ENCODE measurements at places on chromosomes 1 and 21. TPM values are rescaled to one million over a fixed set of nuclear protein-coding genes. Genes with fewer than 3 reads are reported as not detected.

The ARHGEF10L gene
- total RNA-seq: 0.48 TPM

The LMX1A gene
- total RNA-seq: not detected

The PTPRF gene
- 1.8 TPM for total RNA-seq

The DCAF6 gene
- total RNA-seq: 28.5 TPM

The TMEM240 gene
- 1.9 TPM for total RNA-seq

The C21orf58 gene
- 50.1 TPM for total RNA-seq

The FLG2 gene
- not detected for total RNA-seq

The SDC3 gene
- total RNA-seq: 0.51 TPM

The HMCN1 gene
- total RNA-seq: 0.55 TPM

The SPATA46 gene
- total RNA-seq: not detected

The CD244 gene
- 7.8 TPM for total RNA-seq

The MROH9 gene
- total RNA-seq: not detected

The BNIPL gene
- 4.1 TPM for total RNA-seq

The ADGRL4 gene
- total RNA-seq: not detected

The DCST1 gene
- total RNA-seq: not detected

DNA sequence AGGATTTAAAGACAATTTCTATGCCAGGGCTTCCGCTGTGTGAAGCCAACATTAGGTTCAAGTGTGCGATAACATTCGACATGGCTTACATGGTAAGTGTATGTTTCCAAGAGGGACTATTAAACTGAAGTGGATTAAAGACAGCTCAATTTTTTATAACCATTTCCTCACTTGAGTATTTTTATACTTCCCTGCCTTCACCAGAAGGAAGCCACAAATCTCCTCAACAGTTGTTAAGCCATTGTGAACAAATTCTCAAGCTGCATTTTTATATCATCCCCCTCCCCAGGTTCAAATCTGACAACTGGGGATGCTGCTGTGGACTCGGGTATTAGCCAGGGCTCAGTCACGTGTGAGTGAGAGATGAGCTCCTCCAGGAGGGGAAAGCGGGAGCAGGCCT, 116.3 kb downstream of the RHOU start:
- no peak for DNase-seq
- peaks cover 10% of the 10 kb centered on the region for H3K27me3 ChIP-seq
- peaks cover 7% of the 10 kb centered on the region for H3K4me1 ChIP-seq
- no peak overlapping the region for H3K4me3 ChIP-seq
- no peak overlapping the region for H3K27ac ChIP-seq

DNA sequence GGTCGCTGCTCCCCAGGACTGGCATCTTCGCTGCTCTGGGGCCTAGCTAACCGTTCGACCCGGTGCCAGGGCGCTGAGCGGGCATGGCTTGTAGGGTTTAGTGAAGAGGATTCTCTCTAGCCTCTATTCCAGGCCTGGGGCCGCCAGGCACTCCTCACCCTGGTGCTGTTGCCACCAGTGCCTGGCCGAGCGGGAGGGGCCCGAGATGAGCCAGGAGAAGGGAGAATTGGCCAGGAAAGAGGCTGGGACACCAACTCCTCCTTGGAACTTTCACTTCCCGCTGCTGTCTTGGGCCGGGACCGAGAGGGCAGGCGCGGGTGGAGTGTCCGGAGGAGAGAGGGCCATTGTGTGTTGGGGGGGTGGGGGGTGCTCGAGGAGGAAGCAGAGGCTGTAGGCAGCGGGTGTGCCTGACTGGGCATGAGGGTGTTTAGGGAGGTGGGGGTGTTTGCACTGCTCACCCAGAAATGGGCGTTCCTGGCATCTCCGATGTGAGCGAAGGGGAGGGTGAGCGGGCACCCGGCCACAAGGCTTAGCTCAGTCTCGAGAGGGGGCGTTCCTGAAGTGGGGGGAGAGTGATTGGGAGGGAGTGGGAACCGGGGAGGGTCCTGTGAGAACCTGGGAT, 772 bp downstream of the ADAM15 start:
- H3K4me1 ChIP-seq: peaks cover 23% of the 10 kb centered on the region
- H3K27me3 ChIP-seq: no peaks in the 10 kb centered on the region
- peaks cover 1% of the 10 kb centered on the region for H3K36me3 ChIP-seq
- DNase-seq: peak; percentile 62
- H3K4me3 ChIP-seq: peak overlapping the region; percentile 88

- peaks cover 17% of the 10 kb centered on the region for H3K36me3 ChIP-seq
- H3K27ac ChIP-seq: no peak overlapping the region
- H3K4me3 ChIP-seq: no peak overlapping the region
- DNase-seq: no peak
- H3K27me3 ChIP-seq: no peaks in the 10 kb centered on the region
These were observed 12.4 kb downstream of the SKI start for GRCh38 chr1:2240270-2241156.

- peaks cover 13% of the 10 kb centered on the region for H3K27me3 ChIP-seq
- H3K36me3 ChIP-seq: peaks cover 2% of the 10 kb centered on the region
- no peak for DNase-seq
- H3K4me3 ChIP-seq: no peak overlapping the region
- no peaks in the 10 kb centered on the region for H3K4me1 ChIP-seq
- no peak overlapping the region for H3K27ac ChIP-seq
These were observed 61.1 kb upstream of the FBXO28 start for GRCh38 chr1:224052772-224053171.

GRCh38 chr1:151596166-151596953, 15.5 kb upstream of the SNX27 start:
- H3K4me3 ChIP-seq: no peak overlapping the region
- peaks cover 8% of the 10 kb centered on the region for H3K4me1 ChIP-seq
- DNase-seq: no peak

DNA sequence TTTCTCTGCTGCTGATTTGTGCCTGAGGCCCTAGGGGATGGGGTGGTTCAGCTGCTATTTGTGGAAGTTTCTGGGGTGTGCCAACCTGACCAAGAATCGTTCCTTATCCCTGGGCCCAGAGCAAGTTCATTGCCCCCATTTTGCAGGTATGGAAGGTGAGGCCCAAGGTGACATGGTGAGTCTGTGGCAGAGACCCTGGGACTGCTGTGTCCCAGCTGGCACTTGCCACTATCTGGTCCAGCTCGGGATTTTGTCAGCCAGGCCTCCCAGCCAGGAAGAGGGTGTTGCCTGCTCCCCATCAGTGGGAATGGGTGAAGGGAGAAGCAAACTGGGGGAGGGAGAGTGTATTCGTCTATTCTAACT, 18.9 kb upstream of the LRP8 start:
- no peaks in the 10 kb centered on the region for H3K27me3 ChIP-seq
- no peak overlapping the region for H3K27ac ChIP-seq
- H3K36me3 ChIP-seq: no peaks in the 10 kb centered on the region
- no peak overlapping the region for H3K4me3 ChIP-seq
- DNase-seq: no peak
- H3K4me1 ChIP-seq: no peaks in the 10 kb centered on the region

DNA sequence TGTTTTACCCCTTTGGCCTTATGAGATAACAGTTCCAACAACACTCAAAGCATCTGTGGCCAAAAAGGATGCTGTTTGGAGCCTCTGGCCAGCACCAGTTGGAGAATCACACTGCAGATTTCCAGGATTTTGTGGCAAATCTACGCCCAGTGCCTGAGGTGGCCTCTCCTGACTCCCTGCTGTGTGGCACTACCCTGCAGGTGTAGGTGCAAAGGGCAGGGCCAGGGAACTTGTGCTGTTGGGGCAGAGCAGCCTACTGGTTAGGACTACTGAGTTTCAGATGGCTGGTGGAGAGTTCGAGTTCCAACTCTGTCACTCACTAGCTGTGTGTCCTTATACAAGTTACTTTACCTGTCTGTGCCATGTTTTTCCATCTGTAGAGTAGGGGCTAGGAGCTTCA, 170.5 kb downstream of the PTPRU start:
- no peak for DNase-seq
- no peak overlapping the region for H3K4me3 ChIP-seq
- H3K27ac ChIP-seq: no peak overlapping the region
- no peaks in the 10 kb centered on the region for H3K4me1 ChIP-seq
- no peaks in the 10 kb centered on the region for H3K36me3 ChIP-seq
- H3K27me3 ChIP-seq: peaks cover 8% of the 10 kb centered on the region

- DNase-seq: no peak
- peak overlapping the region; percentile 44 for H3K4me3 ChIP-seq
- H3K4me1 ChIP-seq: peaks cover 60% of the 10 kb centered on the region
- peak overlapping the region; percentile 77 for H3K27ac ChIP-seq
- peaks cover 5% of the 10 kb centered on the region for H3K27me3 ChIP-seq
These were observed 16.1 kb downstream of the FASLG start for GRCh38 chr1:172674831-172675613.

DNA sequence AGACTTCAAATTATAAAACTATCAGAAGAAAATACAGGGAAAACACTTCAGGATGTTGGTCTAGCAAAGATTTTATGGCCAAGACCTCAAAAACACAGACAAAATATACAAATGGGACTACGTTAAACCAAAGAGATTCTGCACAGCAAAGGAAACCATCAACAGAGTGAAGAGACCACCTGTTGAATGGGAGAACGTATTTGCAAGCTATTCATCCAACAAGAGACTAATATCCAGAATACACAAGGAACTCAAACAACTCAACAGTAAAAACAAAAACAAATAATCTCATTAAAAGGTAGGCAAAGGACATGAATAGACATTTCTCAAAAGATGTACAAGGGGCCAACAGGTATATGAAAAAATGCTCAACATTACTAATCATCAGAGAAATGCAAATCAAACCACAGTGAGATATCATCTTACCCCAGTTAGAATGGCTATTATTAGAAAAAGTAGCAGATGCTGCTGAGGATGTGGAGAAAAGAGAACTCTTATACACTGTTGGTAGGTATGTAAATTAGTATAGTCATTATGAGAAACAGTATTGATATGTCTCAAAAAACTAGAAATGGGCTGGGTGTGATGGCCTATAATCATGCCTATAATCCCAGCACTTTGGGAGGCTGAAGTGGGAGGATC, 112.6 kb downstream of the LRIG2 start:
- no peak for DNase-seq
- H3K36me3 ChIP-seq: no peaks in the 10 kb centered on the region
- no peaks in the 10 kb centered on the region for H3K4me1 ChIP-seq
- H3K4me3 ChIP-seq: no peak overlapping the region
- no peak overlapping the region for H3K27ac ChIP-seq

DNA sequence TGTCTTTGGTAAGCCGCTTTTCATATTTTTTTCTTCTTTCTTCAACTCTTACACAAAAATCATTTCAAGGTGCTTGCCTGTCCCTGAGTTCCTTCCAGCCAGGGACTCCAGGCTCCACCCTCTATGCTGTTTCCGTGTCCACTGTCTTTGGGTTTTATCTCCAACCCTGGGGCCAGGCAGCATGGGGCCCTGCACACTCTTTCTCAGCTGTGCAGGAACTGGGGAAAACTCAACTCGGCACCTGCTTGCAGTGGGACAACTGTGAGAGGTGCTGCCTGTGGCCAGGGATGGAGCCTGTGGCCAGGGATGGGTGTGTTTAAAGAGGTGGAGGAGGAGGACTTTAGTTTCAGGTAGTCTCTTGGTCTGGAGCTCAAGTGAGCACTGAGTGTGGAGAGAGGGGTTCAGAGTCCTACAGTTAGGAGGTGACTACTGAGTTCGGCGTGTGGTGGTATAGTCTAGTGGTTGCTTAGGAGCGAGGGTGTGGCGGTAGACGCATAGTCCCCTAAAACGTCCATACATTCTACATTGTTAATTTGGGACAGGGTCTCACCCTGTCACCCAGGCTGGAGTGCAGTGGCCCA, 13.4 kb downstream of the TNFRSF8 start:
- H3K4me3 ChIP-seq: no peak overlapping the region
- peaks cover under 1% of the 10 kb centered on the region for H3K36me3 ChIP-seq
- DNase-seq: no peak
- H3K27ac ChIP-seq: no peak overlapping the region
- peaks cover under 1% of the 10 kb centered on the region for H3K4me1 ChIP-seq

- no peak overlapping the region for H3K4me3 ChIP-seq
- peaks cover 3% of the 10 kb centered on the region for H3K27me3 ChIP-seq
These were observed 63.8 kb downstream of the LMO4 start for GRCh38 chr1:87392248-87393192.

DNA sequence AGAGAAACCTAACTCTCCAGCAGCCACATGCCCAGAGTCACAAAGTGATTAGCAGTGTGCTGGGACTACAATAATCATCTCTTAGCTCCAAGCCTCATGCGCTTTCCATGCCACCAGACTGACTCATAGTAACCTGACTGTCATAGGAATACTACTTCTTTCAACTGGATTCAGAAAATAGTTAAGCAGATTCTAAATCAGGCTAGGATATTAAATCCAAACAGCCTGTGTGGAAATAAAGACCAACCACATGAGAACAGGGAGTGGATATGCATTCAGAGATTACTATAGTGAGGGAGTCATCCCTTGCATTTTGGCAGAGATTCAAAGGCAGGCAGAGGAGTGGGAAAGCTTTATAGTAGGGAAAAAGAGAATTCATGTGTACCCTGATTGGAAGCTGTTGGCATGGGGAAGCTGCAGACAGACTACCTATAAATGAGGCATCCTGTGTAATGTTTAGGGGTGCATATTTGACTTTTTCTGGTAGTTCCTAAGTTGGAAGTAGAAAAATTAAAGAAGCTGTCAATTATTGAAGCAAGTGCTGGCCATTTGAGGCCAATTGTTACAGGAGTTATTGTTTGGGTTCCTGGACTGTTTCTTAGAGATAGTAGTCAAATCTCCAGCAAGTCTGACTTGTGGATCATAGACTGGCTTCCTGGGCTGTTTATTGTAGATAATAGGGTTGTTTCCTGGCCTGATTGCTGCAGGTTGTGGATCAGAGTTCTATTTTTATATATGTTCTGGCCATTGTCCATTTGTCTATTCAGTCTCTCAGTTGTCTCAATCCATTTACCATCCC, 31.7 kb upstream of the DNAH14 start:
- no peak overlapping the region for H3K27ac ChIP-seq
- H3K36me3 ChIP-seq: peaks cover 1% of the 10 kb centered on the region

DNA sequence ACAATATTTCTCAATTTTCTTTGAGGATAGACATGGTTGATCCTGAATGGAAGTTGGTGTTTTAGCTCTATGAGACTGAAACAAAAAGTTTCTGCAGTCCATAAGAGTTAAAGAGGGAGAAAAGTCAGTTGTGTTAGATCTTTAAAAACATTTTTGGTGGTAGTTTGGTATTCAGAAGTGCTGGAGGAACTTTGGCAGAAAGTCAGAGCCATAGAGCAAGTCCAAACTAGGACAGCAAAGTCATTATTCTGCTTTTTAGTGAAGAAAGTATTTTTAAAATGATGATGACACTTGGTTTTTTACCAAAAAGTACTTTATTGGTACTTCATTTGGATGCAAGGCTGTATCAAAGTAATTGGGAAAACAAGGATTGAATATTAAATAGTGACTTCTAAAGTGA, 41.8 kb downstream of the FNBP1L start:
- H3K36me3 ChIP-seq: no peaks in the 10 kb centered on the region
- no peak overlapping the region for H3K27ac ChIP-seq
- H3K27me3 ChIP-seq: peaks cover 24% of the 10 kb centered on the region

GRCh38 chr1:22527122-22527521, 36.2 kb upstream of the EPHA8 start:
- no peak overlapping the region for H3K4me3 ChIP-seq
- no peaks in the 10 kb centered on the region for H3K27me3 ChIP-seq
- peaks cover 2% of the 10 kb centered on the region for H3K36me3 ChIP-seq
- H3K4me1 ChIP-seq: no peaks in the 10 kb centered on the region
- no peak for DNase-seq

- peaks cover 15% of the 10 kb centered on the region for H3K4me1 ChIP-seq
- no peaks in the 10 kb centered on the region for H3K36me3 ChIP-seq
- no peak overlapping the region for H3K27ac ChIP-seq
- DNase-seq: no peak
- peaks cover 36% of the 10 kb centered on the region for H3K27me3 ChIP-seq
These were observed 74.9 kb upstream of the CNIH3 start for GRCh38 chr1:224541072-224541790.

All from activated naive CD8-positive, alpha-beta T cell treated with anti-CD3 and anti-CD28 coated beads, Interleukin-2, amount 10 ng/mL, durations not matched to agents 7 days and 5 days (primary cell).